Smooth muscle cell of trachea (primary cell): ENCODE measurements at places on chromosomes 3 and 15. TPM values are rescaled to one million over a fixed set of nuclear protein-coding genes. Genes with fewer than 3 reads are reported as not detected.

The TLR9 gene
- under 0.01 and 0.17 TPM in 2 replicates for total RNA-seq

The IL5RA gene
- not detected in 2 replicates for total RNA-seq

The SAMMSON gene
- total RNA-seq, result not detected in 2 replicates

The SERINC4 gene
- 0.15 TPM in 1 of 2 replicates, not detected in the other for total RNA-seq

The BCL2A1 gene
- 6.5 and 11.4 TPM in 2 replicates for total RNA-seq

The RSRC1 gene
- 36.4 and 48.7 TPM in 2 replicates for total RNA-seq

The PLA2G4F gene
- under 0.01 TPM in 1 of 2 replicates, not detected in the other for total RNA-seq

The HTR3E gene
- total RNA-seq, result not detected in 2 replicates

The GOLGA8G gene
- total RNA-seq, result not detected in 2 replicates

The ASB14 gene
- total RNA-seq, result not detected in 2 replicates

The SCAMP5 gene
- 0.15 and 2.2 TPM in 2 replicates for total RNA-seq

The HMCES gene
- 16.4 and 26.8 TPM in 2 replicates for total RNA-seq

The AMT gene
- 1.2 and 3.2 TPM in 2 replicates for total RNA-seq

The KNG1 gene
- not detected in 2 replicates for total RNA-seq

The ILDR1 gene
- not detected in 2 replicates for total RNA-seq

The OR5K4 gene
- total RNA-seq, result not detected in 2 replicates
